Activated CD8-positive, alpha-beta memory T cell treated with anti-CD3 and anti-CD28 coated beads for 48 hours (primary cell): ENCODE measurements at places on chromosomes 4 and X.

GRCh38 chr4:86831262-86832130, 17.7 kb downstream of the SLC10A6 start:
- DNase-seq, result no peak

- no peak for DNase-seq
Measured at GRCh38 chr4:41358647-41359421, 102.1 kb downstream of the UCHL1 start.

DNA sequence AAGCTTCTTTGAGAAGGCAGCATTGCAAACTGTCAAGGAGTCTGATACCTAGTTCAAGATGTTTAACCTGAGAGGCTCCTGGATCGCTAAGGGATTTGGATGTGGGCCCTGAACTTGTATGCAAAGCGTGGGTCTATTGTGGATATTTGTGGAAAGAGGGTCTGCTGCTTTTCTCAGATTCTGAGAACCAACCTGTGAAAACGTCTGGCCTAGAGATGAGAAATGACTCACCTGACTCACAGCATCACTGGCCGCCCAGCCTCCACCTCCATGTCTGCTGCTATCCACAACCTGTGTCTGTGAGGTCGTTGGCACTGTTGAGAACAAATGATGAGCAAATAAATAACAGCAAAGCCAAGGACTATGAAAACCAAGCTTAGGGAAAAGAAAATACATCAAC, 33.3 kb upstream of the PROM1 start:
- DNase-seq, result no peak

- DNase-seq, result no peak
Measured at GRCh38 chr4:176746846-176747245, 45.9 kb downstream of the VEGFC start.

DNA sequence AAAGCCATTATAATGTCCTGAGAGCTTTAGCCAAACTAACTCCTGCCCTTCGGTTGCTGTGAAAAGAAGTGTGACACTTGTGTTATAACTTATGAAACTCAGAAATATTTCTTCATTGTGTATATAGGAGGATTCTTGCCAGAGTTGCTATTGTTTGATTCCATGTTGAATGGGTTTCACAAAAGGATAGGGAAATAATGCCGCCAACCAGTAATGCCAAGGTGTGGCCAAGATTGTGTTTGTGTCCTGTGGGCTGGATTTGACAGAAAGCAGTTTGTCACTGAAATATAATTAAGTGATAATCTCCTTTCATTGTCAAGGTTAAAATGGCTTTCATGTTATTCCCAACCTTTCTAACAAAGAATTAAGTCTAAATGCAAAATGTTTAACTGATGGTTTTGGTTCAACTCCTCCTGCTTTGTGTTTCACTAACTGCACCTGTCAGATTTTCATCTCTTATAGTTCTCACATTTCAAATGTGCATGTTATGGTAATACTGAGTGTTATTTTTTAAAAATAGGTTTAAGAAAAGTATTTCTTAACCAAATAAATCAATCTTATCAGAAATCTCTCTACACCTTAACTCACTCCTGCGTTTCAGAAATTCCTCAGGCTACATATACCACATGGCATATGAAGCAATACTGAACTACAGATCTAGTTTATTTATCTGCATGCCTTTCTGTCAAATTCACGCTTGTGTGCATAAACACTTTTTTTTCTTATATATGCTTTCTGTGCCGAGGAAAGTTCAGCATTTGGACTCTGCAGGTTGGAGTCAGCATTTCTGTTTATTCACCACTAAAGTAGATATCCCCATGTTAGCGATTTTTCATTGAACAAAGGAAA, at the start of gene CLDN22:
TSS of gene CLDN22 (minus strand) at position 66 of the 849 bp plus-strand sequence. CDS start at position 8, 58 bp downstream.
- no peak for DNase-seq

DNA sequence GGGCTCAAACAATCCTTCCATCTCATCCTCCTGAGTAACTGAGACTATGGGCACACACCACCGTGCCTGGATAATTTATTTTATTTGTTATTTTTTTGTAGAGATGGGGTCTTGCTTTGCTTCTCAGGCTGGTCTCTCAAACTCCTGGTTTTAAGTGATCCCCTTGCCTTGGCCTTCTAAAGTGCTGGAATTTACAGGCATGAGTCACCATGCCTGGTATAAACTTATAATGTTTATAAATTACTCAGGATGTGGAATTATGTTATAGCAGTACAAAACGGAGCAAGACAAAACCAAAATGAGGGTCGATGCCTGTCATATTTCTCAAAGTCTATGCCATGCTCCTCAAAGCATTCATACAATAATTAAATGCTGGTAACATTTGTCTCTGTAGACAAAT, 29.8 kb upstream of the TEX13C start:
- no peak for DNase-seq

DNA sequence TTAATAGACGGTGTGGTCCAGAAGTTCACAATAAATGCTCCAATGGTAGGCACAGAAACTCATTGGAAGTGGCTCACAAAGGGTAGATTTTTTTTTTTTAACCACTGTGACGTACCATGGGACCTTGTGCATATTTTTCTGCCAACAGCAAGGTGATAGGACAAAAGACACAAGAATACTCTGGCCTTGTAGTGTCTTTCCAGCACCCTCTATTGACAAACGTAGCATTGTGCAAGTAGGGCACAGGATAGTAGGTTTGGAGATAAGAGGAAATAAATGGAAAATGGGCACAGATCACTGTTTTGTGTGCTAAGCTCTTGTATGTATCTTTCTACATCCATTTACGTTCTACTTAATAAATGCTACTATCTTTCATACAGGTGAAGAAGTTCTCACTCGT, 2054.9 kb downstream of the PCDH7 start:
- DNase-seq, result no peak

- no peak for DNase-seq
Measured at GRCh38 chrX:109632906-109633504, 8.0 kb upstream of the KCNE5 start.

DNA sequence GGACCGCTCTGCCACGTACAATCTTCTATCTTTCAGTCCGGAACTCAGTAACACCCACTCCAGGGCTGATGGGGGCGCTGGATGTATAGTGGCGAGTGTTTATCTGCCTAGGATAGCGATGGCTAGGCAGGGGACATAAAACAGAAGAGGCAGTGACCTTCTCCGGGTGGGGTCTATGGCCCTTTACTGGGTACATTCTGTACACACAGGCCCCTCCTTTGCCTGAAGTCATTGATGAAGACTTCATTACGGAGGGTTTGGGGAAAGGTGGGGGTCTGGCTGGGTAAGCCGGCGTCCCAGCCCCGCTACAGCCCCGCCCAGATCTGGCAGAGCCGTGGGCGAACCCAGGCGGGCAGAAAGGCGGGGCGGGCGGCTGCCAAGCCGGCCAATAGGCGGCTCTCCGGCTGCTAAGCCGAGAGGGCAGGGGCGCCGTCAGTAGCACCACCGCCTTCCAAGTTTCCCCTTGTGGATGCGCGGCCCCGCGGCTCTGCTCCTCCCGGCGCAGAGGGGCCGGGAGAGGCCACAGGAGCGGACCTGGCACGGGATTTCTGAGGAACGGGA, at the start of gene CHST7:
TSS of gene CHST7 (plus strand) at position 435 of the 561 bp plus-strand sequence. CDS start 167 bp downstream, outside the sequence.
- DNase-seq, result no peak

DNA sequence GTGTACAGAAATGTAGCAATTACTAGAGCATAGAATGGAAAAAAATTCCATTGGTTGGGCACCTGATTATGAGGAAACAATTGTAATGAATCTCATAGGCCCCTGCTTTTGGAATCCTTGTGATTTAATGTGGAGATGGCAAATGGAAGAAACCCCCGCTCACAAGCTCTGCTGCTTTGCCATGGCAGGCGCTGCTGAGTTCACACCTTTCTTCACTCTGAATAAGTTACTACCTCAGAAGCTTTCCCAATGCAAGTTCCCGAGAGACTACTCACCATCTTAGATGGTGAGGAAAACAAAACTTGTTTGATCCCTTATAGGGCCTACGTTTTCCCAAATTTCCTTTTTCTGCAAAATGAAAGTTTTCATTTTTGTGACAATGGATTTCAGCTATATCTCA, 266.6 kb upstream of the TAPT1 start:
- no peak for DNase-seq

DNA sequence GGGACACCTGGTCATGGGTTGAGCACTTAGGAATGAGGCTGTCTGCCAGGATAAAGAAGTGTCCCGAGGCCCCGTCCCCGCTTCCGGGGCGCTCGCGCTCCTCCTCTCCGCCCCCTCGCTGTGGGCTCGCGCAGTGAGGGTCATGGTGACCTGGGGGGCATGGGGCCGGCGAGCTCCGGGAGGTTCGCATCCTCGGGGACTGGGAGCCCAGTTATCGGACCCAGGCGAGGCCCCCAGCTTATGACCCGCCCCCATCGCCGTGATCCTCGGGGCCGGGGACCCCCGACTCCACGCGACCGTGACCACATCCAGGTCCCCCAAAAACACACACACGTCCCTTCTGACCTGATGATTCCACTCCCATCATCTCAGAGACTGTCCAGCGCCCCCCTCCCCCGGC, 35.3 kb upstream of the SRPX start:
- no peak for DNase-seq

- DNase-seq, result no peak
Measured at GRCh38 chr4:88477229-88477860, 20.4 kb downstream of the HERC5 start.

DNA sequence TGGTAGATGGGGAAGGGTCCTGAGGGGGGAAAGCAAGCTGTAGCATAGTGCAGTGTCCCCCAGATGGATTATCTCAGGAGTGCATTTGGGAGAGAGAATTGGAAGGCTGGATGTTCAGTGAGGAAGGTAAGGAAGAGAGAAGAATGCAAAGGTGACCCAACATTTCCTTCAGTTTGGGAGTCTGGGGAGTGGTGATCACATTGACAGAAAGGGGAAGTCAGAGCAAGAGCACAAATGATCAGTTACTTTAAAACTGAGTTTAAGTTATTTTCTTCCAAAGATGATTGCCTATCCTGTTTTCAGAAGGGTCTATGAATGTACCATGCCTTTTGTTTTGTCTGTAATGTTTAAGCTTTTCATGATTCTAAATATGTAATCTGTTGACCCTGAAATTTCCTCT, 47.6 kb downstream of the ARHGAP10 start:
- no peak for DNase-seq

- DNase-seq, result no peak
Measured at GRCh38 chr4:108622022-108622421, 1.6 kb downstream of the RPL34 start.

DNA sequence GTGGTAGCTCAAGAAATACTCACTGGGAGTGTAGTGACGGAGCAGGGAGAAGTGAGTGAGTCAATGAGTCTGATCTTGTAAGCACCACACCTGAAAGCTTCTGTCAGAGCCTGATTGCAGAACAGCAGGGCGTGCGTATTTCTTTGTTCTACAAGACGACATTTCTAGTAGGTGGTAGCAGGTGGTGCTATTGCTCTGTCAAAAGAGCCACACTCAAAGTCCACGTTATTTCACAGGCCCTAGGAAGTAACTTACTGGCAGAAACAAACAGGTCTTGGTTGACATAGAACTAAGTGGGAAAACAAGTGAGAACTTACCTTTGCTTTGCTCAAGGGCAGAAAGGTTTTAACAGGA, 46.4 kb upstream of the SPRY1 start:
- no peak for DNase-seq

DNA sequence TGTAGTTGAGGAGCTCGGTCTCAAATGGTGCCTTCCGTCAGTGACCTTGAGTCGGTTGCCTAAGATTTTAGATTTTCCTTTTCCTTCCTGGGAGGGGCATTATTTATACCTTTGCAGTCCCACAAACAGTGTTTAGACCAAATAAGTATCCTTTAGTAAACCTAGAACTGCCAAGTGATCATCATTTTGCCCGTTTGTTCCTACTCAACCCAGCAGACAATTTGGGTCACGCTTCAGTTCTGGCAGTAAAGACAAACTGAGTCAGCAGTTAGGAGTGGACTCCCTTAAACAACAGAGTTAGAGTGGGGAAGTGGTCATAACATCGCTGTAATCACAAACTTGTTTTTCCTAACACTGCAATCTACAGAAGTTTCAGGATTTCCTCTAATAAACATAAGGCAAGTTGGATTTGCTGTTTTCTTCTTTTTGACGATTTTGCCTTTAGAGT, 777 bp upstream of the WDFY3 start:
- no peak for DNase-seq

DNA sequence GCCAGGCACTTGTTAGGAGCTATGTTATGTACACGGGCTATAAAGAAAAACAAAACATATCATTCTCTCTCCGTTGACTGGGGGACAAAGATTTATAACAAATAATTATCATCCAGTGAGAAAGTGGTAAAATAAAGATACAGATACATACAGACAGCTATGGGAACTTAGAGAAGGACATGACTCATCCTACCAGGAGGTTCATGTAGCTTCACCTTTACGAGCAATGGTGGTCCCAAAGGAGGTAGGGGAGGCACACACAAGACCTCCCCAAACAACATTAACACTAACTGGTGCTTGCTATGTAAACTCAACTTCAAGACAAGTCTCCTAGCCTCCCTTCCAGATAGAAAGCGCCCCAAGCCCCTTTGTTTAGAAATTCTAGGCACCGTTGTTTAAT, 8.9 kb downstream of the AMBN start:
- no peak for DNase-seq

DNA sequence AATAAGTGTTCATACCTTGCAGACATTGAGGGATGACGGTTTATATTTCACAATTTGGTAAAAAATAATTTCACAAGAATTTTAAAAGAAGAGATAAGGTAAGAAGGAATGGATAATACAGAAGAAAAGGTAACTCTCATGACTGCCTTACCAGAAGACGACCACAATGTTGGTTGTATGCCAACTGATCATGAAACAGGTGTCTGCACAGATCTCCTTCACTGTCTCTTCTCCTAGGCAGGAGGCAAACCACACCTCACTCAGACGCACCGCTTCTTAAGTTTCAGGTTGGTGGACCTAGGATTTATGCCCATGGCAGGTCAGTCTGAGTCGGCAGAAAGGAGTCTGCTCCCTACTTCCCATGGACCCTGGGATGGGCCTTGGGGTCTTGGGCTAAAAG, 177.2 kb downstream of the VSIG4 start:
- no peak for DNase-seq

GRCh38 chrX:101450961-101451360, 34.3 kb upstream of the ARMCX4 start:
- DNase-seq, result no peak

DNA sequence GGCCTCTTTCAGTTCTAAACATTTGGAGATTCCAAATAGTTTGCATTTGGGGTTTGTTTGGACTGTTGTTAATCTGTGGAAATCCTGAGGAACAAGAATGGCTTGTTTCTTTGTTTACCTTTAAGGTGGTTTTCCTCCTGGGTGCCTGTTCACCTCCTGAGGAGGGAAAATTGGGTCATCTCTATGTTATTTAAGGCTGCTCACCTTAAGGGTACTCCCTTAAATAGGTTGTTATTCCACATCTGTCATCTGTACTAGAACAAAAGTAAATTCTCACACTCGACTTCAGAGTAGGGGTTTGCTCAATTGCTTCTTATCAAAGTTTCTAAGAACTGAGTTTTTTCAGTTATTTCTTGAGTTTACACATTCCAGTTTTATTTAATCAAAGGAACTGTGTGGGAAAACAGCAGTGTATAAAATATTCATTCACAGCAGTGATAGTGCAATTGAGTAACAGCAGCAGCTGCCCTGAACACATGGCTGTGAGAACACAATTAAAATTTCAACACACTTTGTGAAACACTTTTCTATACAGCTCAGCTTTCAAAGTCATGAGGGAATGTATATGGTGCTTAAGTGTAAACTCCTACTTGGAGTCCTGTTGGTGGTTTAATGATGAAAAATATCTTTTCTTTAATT, 238.5 kb upstream of the PGRMC2 start:
- DNase-seq, result no peak
